Activated gamma-delta T cell treated with Interleukin-2 at 50 U/mL for 16 hours (primary cell): ENCODE measurements at places on chromosomes 11 and 22.

GRCh38 chr11:106821826-106822225, 196.4 kb downstream of the GUCY1A2 start:
- no peak for DNase-seq

DNA sequence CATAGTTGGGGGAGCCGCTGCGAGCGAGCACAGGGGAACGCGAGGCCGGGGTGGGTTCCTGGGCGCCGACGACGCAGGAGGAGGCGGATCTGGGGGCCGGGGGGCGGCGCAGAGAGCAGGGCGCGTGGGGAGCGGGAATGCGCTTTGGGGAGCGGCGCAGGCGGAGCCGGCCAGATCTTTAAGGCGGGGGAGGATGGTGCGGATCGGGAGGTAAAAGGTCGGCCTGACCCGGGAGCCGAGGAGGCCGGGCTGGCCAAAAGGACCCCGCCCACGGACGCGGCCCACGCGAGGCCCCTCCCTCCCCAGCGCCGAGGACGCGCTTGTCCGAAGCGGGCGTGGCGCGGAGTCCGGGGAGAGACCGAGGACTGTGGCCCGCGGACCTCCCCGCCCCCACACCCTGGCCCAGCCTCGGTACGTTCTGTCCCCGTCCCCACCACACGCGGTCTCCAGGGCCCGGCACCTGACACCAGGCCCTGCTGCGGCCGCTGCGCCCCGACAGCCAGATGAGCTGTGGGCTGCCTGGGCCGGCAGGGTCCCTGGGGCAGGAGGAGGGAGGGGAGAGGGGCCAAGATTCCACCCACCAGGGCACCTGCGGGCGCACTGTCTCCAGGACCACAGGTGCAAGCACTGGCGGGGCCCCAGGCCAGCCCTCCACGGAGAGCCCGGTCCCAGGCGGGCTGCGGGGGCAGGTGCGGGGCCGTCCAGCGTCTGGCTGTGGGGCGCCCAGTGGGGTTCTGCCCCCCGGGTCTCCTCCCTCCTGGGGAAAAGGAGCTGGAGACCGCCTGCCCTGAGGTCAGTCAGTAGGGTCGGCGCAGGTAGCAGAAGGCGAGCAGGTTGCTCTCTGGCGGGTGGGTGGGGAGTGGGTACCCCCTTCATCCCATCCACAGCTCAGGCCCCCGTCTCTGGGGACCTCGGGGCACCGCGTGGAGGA, 10.9 kb downstream of the PIM3 start:
- DNase-seq = peak; percentile 7

DNA sequence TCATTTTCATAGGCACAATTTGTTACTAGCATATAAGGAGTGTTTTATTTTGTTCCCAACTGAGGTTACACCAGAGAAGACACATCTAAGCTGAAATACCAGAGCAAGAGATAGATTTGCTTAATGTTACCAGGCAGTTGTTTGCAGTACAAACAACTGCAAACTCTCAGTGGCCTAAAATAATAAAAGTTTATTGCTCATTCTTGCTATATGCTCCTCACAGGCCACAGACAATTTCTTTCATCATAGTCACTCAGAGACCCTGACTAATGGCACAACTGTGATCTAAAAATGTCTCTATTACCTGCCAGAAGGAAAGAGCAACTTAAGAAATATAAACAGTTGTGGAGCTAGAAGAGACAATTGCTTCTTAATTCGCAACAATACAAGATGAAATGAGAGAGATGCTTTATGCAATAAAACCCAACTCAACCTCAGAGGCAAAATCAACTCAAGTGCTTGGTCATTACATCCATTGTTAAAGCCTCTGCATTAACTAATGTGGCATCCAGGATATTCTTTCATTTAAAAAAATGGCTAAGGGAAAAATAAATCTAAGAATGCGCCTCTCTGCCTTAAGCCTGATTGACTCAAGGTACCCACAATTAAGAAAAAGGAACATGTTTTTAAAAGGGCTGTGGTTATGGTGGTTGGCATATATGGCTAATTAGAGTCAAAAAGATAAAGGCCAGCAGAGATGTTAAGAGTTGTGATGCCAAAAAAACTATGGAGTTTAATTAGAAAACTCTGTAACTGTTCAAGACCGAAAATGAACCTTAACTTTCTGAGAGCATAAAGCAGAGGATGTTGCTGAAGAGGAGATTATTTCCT, 103.7 kb downstream of the CD44 start:
- no peak for DNase-seq

DNA sequence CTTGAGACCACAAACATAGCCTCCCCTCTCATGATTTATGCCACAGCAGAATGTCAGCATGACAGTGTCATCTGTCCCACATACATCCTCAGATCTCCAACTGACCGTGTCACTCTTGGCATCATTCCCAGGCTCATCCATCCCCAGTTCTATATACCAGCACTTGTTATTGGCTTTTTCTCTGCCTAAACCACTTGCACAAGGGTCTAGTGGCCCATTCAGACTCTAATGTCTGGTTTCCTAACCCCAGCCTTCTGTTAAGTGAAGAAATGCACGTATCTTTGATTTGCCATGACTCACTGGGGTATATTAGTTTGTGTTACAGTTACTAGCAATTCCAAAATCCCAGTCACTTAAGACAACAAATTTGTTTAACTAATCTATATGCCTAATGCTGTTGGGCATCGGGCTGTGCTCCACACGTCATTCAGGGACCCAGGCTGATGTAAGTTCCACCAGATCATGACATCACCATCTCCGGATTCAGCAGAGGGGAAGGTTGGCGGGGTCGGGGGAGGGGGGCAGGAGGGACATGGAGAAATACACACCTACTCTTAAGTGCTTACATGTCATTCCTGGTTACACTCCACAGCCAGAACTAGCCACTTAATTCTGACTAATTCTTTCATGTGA, 517.4 kb downstream of the BUD13 start:
- no peak for DNase-seq

DNA sequence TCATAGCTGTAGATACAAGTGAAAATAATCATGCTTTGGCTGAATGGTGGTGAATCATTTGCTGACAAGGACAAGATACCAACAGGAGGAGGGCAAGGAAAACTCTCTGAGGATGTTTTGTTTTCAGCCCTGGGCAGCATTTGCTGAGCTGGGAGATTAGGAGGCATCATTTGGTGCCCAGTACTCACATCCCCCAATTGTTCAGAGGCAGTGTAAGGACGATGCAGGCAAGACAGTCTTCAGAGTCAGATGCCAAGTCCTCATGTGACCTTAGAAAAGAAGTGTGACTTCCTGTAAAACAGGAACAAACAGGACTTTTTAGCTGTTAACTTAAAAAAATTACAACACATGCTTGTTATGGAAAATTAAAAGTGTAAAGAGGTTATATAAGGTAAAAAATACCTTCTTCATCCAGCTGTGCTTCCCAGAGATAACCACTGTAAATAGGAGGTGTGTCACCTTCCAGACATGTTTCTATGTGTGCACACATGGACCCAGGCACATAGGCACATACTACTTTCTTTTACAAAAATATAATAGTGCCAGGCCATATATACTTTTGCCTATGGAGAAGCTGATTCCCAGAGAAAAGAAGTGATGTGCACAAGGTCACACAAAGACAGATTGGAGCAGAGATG, 18.0 kb downstream of the CNTF start:
- peak; percentile 10 for DNase-seq

DNA sequence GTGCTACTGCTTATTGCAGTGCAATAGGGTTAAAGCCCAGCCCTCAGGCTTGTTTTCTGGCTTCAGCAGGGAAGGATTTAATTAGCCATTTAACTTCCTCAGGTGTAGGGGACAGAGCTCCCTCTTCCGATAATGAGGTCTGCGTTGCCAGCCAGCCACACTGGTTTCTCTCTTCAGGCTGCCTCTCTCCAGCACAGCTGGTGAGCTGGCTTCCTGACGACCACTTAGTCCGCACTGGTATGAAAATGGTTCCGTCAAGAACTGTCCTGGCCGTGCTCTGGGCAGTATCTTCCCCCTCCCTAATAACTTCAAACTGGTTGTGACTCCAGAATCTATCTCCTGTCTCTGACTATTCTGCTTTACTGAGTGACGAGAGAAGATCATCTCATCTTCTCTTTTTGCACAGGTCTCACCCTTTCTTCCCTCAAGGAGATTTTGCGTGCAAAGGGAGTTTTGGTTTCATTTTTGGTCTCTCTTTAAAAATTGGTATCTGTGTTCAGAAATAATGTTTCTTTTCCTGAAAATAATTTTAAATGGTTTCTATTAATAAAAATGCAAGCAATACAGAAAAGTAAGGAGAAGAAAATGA, 49.2 kb downstream of the CNTN5 start:
- DNase-seq = no peak

DNA sequence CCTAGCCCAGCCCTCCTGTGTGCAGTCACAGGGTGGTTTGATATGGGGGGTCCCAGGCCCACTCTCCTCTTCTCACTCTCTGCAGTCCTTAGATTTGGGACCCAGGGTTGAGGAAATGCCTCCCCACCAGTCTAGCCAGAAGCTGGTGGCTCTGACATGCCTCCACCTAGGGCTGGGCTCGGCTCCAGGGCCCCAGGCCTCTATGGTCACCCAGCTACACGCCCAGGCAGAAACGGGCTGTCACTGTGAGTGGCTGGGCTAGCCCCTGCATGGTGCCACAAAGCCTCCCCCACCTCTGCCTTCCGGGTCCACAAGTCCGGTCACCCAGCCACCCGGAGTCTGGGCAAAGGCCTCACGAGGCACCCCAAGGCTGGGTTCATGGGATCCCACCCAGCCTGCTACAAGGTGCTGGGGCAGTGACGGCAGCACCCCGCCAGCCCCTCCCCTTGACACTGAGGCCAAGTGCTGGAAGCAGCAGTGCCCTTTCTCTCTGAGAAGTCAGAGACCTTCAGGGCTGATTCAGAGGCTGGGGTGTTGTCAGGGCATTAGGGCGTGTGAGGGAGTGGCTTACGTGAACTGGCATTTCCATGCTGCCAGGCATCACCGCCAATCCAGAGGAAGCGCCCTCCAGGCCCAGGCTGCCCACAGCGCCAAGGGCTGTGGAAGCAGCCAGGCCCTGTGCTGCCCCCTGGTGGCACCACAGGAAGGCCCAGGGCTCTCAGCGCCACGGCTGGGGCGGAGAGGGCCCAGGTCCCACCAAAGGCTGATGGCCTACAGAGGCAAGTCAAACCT, 638 bp upstream of the PITPNM1 start:
- DNase-seq = peak; percentile 86

GRCh38 chr11:118917481-118918127, 8.1 kb downstream of the BCL9L start:
- DNase-seq = peak; percentile 42

DNA sequence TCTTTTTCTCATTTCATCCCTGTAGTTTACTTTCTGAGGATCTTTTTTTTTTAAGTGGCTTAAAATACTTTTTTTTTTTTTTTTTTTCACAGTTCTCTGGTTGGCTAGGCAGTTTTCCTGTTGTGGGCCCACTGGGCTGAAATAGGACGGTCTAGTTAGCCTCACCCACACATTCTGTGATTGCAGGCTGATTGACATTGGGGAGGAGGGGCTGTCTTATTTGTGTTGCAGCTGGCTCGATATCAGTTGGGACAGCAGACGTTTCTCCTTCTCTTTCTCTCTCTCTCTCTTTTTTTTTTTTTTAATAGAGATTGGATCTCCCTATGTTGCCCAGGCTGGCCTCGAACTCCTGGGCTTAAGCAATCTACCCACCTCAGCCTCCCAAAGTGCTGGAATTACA, 6.9 kb downstream of the BCR start:
- no peak for DNase-seq

GRCh38 chr11:32307471-32307870, 127.9 kb downstream of the WT1 start:
- no peak for DNase-seq

- no peak for DNase-seq
Measured at GRCh38 chr11:110433393-110434333, 3.9 kb downstream of the FDX1 start.

- no peak for DNase-seq
Measured at GRCh38 chr11:69907611-69908010, 88.4 kb upstream of the FGF3 start.

DNA sequence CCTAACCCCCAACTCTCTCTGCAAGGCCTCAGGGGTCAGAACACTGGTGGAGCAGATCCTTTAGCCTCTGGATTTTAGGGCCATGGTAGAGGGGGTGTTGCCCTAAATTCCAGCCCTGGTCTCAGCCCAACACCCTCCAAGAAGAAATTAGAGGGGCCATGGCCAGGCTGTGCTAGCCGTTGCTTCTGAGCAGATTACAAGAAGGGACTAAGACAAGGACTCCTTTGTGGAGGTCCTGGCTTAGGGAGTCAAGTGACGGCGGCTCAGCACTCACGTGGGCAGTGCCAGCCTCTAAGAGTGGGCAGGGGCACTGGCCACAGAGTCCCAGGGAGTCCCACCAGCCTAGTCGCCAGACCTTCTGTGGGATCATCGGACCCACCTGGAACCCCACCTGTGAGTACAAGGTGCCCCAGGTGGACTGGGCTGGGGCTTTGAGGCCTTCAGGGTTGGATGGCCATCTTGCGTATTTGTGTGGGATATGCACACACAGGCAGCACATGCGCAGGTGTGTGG, at the start of gene BEST1:
Gene BEST1 (plus strand): TSS at position 317 of the 513 bp plus-strand sequence. CDS start 1,456 bp downstream, outside the sequence.
- no peak for DNase-seq

DNA sequence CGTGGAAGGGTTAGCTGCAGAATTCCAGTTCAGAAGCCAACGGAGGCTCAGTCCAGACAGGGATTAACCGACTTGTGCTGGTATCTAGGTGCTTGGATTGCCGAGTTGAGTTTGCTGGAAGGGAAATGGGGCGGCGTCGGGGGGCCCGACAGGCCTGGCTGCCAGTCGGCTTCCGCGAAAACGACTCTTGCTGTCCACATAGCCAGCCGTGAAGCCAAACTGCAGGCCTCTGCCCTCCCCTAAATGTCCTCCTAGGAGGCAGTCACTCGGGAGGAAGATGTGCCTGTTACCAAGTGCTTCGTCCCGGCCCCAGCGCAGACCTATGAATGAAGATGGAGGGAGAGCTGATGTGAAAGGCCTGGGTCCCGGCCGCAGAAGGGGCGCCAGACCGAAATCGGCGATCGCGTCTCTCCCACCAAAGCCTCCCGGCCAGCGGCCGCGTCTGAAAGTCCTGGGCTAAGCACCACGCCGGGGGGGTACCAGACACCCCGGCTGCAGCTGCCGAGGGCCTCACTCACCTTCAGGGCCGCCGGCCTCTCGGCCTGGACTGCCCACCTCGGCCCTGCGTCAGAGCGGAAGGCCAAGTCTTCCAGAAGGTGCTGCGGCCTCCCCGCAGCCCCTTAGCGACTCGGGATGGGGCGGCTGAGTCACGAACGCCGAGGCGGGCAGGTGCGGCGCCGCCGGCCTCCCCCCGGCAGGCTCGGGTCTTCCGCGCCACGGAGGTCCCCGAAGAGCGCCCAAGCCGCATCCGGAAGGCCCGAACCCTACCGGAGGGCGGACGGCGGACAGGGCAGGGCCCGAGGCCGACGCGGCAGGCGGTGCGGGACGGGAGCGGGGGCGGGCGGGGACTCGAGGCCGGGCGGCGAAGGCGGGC, 7.5 kb downstream of the DPAGT1 start:
- peak; percentile 39 for DNase-seq

- no peak for DNase-seq
Measured at GRCh38 chr11:87465716-87466115, 428.0 kb downstream of the TMEM135 start.

GRCh38 chr11:44561275-44561805, 4.1 kb upstream of the CD82 start:
- no peak for DNase-seq

GRCh38 chr11:115067471-115067870, 389.1 kb downstream of the NXPE2 start:
- no peak for DNase-seq
